Fibroblast of mammary gland (primary cell): ENCODE measurements at places on chromosomes 7 and 10.

- DNase-seq = no peak
Measured at GRCh38 chr10:1247598-1248261, 191.5 kb downstream of the WDR37 start.

DNA sequence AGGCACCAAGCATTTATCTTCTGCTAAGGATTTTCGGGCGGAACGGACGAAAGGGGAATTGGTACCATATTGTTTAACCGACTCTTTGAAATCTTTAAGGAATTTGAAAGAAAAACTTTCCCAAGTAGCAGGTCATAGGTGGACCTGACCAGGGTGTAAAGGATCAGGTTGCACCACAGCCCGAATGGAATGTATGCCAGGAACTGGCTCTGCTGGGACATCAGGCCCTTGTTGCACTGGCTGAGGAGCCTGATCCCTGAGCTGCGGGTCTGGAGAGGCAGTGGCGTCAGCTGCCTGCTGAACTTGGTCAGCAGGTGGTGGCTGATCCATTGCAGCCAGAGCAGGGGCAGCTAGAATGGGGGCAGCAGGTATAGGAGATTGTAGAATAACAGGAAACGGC, 41.4 kb upstream of the AKR1C2 start:
- no peak for DNase-seq

DNA sequence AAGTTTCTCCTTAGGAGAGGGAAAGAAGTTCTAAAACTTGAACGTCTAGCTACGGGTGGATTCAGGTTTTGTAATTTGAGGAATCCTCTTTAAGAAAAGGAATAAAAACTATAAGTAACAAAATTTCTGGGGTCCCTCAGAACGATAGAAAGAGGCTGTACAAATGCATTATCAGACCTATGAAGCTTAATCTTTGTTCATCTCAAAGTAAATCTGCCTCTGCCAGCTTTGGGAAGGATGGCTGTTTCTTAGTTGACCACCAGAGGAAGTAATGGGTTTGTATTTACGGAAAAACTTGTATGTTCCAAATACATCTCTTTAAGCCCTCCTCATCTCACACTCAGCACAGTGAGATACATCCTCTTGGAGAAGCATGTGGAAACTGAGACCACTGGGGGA, 864 bp downstream of the PSTK start:
- peak; percentile 73 for DNase-seq

DNA sequence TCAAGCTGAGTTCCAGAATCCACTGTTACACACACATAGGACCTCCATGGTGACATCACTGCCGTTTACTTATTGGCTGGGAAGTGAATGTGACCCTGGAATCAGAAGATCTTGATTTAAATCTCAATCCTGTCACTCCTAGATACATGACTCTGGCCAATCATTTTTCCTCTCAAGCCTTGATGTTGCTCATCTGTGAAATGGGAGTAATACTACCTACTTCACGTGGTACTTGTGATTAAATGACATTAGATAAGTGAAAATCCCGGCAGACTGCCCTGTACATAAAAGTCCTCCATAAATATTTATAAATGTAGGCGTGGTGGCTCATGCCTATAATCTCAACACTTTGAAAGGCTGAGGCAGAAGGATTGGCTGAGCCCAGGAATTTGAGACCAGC, 88.0 kb upstream of the SVIL start:
- DNase-seq = no peak

DNA sequence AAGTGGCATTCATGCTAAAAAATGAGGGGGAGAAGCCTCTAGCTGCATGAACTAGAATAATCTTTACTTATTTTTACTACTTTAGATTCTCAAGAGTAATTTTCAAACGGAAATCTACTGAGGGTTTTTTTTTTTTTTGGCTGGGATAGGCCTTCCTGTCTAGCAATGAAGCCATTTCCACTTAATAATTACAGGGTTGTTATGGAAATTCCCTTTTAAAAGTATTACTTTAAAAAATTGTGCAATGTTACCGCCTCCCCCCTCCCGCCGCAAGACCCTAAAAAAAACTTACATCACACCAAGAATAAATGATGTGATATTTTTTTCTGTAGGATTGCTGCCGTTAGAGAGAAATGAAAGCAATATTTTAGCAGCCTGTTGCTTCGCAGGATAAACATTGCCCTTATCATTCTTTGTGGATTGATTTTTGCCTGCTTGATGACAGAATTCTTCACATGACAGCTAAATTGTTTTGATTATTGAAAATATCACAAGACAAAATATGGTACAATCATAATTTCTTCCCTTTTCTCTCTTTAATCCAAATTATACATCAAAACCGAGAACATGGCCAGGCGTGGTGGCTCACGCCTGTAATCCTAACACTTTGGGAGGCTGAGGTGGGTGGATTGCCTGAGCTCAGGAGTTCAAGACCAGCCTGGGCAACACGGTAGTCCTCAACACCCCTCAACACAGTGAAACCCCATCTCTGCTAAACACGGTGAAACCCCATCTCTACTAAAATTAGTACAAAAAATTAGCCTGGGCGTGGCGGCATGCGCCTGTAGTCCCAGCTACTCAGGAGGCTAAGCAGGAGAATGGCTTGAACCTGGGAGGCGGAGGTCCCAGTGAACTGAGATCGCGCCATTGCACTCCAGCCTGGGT, 32.8 kb downstream of the ARL4A start:
- no peak for DNase-seq

- DNase-seq = no peak
Measured at GRCh38 chr10:124691002-124691401, 53.2 kb downstream of the FAM53B start.

DNA sequence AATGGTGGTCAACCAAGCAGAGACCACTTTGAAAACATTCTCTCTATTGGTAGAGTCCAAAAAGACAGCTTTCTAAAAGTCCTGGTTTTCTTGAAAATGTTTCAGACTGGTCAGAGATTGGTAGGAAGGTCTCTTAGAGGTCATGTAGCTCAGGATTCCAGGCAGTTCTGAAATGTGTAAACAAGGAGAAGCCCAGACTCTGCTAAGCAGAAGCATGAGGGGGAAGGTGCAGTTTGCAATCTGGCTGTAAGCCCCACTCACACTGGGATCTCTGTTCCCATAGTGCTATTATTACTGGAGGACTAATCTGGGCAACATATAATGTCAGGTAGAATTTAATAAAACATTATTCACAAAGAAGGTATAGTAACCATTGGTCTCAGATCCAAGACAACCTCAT, 101.1 kb downstream of the MAGI2 start:
- DNase-seq = no peak

GRCh38 chr7:63112764-63113712, 885.6 kb upstream of the ZNF722 start:
- no peak for DNase-seq

GRCh38 chr7:155206318-155207020, 91.2 kb upstream of the INSIG1 start:
- peak; percentile 97 for DNase-seq

GRCh38 chr7:101265622-101266516, 21.0 kb upstream of the FIS1 start:
- DNase-seq = no peak

DNA sequence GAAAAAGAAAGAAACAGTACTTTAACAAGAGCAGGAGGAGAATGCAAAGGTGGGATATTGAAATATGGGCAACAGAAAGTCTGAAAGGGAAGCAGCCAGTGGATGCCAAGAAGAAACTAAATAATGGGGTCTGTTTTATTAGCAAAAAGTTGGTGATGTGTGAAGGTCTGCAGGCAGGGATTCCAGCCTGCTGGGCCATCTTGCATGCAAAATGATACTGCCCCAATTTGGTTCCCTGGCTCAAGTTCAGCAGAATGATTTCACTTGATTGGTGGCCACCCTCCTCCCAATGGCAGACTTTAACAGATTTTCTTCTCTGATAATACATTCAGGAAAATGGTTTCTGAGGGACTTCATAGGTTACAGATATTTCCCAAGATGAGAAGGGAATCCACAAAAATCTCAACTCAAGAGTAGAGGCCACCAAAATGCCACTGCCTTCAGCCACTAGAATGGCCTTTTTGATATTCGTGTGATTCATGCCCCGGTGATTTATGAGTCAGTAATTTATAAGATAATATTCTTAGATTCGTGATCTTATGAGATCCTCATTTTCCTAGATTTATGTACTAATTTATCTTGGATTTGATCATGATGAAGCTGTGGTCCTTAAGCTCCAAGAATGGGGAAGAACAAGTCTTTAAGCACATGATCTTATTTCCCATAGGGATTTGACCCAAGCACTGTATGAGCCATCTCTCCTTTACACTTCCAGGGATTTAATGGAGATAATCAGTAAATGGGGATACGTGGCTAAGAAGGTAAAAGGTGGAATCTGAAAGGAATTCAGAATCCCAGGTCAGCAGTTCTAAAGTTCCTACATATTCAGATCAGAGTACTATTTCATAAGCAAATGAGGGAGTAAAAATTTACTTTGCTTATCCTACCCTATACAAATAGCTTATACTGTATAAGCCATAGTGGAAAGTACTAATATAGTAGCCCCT, 32.3 kb upstream of the ADD3 start:
- no peak for DNase-seq

- DNase-seq = no peak
Measured at GRCh38 chr10:3033925-3034324, 33.4 kb upstream of the PFKP start.

DNA sequence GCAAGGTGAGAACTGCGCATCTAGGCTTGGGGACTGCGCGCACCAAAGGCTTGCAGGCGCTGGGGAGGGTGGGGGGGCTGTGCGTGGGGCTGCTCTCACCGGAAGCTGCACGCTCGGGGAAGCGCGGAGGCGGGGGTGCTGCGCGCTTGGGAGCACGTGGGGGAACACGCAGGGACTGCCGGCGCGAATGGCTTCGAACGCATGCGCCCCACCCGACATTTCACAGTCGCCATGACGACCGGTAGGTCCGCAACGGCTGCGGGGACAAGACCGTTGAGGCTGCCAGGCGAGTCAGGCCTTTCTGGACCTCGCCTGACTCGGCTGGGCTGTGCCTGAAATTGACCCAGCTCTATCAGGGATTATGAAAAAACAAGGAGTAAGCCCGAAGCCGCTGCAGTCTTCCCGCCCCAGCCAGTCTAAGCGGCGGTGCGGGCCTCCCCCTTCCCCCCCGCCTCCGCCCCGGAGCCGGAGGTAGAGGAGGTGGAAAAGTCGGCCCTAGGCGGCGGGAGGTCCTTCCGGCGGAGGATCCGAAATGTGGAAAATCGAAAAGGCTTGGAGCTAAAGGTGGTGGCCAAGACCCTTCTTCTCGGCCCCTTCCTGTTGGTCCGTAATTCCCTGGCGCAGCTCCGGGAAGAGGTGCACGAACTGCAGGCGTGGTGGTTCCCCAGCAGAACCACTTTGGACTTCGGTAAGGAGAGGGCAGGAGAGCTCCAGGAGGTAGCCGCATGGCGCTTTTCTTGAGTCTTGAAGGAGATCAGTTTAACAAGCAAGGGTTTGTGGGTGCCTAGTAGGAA, 34.9 kb upstream of the STEAP1 start:
- DNase-seq = peak; percentile 23

DNA sequence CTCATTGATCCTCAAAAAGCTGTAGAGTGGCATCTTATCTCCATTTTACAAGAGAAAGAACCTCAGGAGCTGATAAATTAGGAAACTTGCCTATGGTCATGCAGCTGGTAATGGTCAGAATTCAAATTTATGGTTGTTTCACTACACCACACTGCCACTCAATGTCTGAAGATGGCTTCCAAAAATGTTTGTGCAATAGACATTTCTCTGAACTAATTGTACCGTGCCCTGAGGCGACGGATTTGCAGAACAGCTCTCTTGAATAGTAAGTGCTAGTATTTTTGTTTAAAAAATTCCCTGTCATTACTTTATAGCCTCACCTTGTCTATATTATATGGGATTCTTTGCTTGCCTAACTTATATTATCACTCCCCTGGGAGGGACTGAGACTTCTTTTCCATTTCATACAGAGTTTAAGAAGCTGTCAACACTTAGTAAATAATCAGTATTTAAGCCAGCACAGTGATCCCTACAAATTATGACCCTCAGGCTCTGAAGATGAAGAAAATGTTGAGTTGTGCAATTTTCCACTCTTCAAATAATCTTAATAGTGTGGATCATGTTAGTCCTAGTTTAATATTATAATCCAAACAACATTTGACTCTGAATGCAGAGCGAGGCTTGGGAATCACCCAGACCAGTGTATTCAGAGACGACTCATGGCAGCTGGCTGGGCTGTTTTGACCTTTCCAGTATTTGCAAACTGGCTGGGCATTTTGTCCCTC, 346.6 kb downstream of the PTEN start:
- peak; percentile 50 for DNase-seq

DNA sequence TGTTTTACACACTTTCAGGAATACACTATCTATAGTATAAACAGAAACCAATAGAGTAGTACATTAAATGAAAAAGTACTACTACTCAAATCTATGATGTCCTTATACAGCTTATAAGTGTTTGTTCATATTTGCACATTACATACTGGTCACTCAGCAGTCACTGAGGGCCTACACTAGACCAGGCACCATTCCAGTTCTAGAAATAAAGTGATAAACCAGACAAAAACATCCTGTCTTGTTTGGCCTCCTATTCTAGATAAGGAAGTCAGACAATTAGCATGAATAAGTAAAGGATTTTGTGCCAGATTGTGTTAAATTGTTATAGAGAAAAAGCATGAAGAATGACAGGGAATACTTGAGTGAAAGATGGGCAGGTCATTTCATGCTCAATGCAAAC, 219.0 kb downstream of the CRPPA start:
- DNase-seq = no peak
